ENCODE measurements at places on chromosomes 13 and 19.

GRCh38 chr13:97855570-97856303 lies 97.7 kb upstream of the IPO5 start:
- DNase-seq = peak; percentile 67

DNA sequence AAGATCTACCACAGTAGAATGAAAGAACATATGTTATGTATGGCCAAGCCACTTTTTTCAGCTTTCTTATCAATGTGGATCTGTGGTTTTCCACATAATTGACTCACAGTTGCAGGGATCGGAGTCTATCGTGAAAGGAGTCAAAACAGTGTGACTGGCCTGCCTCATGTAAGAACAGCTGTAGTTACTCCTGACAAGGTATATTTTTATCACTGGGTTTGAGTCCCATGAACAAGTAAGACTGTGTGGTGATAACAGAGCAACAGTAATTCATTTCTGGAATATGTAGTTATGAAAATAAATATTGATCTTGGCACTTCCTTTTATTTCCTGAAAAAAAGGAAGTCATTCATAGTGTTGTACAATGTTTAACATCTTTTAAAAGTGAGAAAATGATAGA lies 416.6 kb downstream of the KLF12 start:
- no peak for DNase-seq

DNA sequence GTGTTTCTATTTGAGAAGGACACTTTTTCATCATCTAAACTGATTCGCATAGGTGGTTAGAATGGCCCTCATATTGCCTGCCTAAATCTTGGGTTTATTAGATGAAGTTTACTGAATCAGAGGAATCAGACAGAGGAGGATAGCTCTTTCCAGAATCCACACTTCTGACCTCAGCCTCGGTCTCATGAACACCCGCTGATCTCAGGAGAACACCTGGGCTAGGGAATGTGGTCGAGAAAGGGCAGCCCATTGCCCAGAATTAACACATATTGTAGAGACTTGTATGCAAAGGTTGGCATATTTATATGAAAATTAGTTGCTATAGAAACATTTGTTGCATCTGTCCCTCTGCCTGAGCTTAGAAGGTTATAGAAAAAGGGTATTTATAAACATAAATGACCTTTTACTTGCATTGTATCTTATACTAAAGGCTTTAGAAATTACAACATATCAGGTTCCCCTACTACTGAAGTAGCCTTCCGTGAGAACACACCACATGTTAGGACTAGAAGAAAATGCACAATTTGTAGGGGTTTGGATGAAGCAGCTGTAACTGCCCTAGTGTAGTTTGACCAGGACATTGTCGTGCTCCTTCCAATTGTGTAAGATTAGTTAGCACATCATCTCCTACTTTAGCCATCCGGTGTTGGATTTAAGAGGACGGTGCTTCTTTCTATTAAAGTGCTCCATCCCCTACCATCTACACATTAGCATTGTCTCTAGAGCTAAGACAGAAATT lies 103.8 kb downstream of the TNFRSF19 start:
- DNase-seq = no peak

GRCh38 chr13:68628994-68629393 lies 1398.9 kb upstream of the PCDH9 start:
- no peak for DNase-seq

- DNase-seq = peak; percentile 85
Observed at GRCh38 chr19:41226053-41226873, 7.2 kb downstream of the AXL start.

DNA sequence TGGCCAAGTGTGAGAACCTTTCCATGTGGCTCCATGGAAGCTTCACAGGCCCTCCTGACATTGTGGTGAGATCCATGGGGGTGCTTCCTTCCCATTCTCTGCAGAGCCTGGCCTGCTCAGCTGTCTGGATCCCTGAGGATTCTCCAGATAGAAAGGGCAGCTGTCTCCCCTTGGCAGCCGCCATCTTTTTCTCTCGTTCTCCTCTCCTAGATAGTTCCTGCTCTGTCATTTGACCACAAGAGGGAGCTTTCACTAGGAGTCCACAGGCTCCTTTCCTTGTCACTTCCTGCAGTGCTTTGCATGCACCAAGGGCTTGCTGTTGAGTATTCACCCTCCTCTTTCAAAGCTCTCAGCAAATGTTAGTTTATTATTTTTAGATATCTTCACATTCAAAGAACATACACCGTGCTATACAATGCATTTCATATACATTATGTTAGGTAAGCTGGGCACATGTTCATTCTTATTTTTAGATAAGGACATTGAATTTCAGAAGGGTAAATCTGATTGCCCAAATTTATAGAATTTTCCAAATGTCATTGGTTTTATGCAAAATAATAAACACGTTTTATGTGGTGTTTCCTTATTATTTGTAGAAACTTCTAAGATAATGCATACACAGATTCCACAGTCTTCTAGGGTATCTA lies 133.2 kb downstream of the FRY start:
- DNase-seq = no peak

DNA sequence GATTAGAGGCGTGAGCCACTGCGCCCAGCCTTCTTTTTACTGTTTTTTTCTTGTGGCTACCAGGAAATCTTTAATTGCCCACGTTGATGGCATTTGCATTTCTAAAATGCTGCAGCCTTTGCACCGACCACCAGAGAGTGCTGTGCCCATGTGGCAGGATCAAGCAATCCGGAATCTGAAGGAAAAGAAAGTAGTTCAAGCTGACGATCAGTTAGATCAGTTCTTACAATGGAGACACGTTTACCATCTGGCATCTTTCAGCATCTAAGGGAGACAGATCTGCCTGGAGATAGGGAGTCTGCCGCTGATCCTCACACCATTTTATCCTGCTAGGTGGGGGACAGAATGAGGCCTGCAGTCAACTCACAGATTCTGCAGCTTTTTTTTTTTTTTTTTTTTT lies 19.9 kb downstream of the TINCR start:
- DNase-seq = no peak

DNA sequence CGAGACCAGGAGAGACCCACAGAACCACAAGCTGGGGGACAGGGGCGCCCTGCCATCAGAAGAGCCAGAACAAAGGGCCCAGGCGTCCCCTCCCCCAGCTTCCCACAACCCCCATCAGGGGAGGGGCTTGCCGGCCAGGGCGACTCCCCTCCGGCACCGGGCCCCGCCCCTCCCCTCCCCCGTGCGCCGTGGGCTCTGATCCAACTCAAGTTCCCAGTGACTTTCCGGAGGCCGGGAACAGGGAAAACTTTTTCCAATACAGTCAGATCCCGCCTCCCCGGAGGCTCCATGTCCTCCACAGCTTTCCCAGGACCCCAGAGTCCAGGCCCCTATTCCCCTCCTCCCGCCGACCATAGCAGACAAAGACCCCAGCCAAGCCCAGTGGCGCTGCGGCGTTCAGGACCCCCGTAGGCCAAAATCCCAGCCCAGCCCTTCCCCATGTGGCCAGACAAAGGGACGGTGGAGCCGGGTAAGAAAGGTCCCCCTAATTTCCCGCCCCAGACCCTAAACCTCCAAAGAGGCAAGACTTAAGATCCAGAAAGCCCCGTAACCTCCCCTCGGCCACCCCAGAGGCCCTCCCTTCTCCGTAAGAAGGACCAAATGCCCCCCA lies 673 bp downstream of the TEAD2 start:
- peak; percentile 88 for DNase-seq

DNA sequence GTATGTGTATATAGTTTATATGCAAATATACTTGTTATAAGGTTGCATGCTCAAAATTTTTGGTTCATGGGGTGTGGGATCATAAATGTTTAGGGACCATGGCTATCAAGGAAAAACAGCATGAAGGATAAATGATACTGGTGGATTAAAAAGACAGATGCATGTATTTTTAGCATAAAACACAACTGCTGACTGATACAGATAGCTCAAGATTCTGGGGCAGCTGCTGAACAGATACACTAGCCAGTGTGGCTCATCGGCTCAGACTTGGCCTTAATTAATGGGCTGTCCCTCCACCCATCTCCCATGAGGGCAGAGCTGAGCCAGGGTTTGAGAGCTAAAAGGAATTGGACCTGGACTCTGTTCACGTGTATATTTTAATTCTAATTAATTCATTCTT lies 11.4 kb downstream of the ALOX5AP start:
- no peak for DNase-seq

DNA sequence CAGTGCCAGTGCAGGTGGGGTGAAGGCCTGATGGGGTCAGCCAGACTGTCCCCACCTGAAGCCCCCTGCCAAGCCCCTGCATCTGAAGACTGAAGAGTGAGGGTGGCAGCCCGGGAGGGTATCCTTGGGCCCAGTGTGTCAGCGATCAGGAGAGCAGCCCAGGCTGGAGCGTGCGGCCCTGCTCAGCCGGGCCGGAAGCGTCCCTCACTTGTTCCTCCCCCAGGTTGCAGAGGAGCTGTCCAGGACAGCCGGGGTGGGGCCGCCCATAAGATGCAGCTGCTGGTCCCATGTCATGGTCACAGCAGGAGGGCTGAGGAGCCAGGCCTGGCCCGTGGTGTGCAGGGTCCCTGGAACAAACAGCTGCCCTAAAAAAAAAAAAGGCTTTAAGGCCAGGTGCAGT lies 55.4 kb downstream of the KDM4B start:
- DNase-seq = no peak

DNA sequence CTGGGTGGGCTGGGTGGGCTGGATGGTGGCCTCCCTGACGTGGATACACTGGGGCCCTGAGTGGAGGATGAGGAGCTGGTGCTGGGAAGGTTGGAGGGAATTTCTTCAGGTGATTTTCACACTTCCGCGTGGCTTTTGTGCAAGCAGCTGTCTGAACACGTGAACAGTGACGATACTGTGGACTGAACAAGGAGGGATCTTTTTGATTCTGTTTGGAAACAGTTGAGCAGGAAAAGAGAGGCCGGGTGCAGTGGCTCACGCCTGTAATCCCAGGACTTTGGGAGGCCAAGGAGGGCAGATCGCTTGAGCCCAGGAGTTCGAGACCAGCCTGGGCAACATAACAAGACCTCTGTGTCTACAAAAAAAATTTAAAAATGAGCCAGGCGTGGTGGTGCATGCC lies 9.1 kb upstream of the GTF2F1 start:
- DNase-seq = no peak

- DNase-seq = no peak
Observed at GRCh38 chr13:87999788-88000187, 328.6 kb downstream of the SLITRK5 start.

- no peak for DNase-seq
Observed at GRCh38 chr19:34597596-34597995, 79.4 kb downstream of the SCGB2B2 start.

- DNase-seq = no peak
Observed at GRCh38 chr19:43634872-43635560, 4.6 kb downstream of the CADM4 start.

GRCh38 chr19:49084206-49085019 lies 838 bp upstream of the SNRNP70 start:
- DNase-seq = no peak

DNA sequence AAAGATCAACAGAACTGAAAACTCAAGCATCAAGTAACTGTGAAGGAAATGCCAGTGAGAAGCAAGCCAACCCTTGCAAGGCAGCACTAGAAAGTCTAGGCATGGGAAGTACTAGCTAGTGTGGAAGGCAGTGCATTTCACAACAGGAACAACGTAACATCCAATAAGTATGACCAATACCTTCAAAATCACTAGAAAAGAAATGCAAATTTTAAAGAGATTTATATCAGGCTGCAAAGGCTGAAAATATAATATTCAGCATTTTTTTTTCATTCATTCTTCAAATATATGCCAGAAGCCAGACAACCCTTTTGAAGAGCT lies 121.9 kb downstream of the DLEU7 start:
- no peak for DNase-seq

DNA sequence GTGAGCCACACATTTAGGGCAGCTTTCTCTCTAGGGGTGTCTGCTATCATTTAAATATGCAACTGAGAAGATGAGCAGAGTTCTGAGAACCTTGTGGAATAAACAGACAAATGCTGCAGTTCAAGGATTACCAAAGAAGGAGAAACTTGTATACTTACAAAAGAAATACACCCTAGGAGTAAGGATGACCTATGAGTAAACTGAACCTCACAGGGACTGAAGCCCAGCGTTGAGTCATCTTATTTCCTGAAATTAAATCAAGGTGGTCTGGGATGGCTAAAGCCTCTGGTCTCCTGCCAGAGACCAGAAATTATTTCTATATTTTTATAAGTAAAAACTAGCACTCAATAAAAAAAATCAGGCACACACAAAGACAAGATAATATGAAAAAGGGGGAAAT lies 40.1 kb downstream of the FAM216B start:
- DNase-seq = no peak

DNA sequence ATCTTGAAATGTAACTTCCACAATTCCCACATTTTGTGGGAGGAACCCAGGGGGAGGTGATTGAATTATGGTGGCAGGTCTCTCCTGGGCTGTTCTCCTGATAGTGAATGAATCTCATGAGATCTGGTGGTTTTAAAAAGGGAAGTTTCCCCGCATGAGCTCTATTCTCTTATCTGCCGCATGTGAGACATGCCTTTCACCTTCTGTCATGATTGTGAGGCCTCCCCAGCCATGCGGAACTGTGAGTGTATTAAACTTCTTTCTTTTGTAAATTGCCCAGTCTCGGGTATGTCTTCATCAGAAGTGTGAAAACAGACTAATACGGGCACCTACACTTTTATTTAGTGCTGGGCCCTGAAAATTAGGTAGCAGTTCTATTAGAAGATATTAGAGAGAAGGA lies 45.8 kb downstream of the TNFSF13B start:
- no peak for DNase-seq

GRCh38 chr19:58585442-58586132 lies 12.5 kb upstream of the MZF1 start:
- DNase-seq = no peak

GRCh38 chr13:43872181-43872580 lies 7.4 kb downstream of the CCDC122 start:
- DNase-seq = no peak

DNA sequence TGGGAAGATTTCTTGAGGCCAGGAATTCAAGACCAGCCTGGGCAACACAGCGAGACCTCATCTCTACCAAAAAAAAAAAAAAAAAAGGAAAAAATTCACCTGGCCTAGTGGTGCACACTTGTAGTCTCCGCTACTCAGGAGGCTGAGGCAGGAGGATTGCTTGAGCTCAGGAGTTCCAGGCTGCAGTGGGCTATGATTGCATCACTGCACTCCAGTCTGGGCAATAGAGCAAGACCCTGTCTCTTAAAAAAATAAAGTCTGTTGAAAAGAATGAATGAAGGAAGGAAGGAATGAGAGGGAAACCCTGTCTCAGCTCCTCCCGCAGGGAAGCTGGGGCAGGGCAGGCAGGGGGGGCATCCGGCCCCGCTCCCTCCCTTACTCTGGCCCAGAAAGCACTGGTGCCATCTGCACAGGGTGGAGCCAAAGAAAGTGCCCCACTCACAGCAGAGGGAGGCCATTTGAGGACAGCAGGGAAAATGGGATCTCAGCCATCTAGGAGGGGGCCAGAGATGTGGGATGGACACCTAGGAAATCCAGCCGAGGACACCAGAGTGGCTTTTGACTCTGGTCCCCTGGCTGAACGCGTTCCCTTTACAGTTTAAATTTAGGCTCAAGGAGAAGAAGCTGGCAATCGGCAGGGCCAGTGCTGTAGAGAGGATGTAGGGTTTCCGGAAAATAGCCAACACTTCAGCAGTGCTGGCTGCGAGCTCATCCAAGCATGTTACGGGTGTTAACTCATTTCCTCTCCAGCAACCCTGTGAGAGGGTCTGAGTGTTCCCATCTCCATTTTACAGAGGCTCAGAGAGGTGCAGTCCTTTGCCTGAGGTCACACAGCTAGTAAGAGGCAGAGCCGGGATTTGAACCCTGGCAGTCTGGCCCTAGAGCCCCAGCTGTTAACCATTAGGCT lies 3.6 kb upstream of the HPN start:
- no peak for DNase-seq
